ENCODE measurements at places on chromosomes 4 and X.
A peak's percentile ranks its signal among the peaks of the same experiment; 100 is the strongest.

- no peak for DNase-seq
Observed at GRCh38 chr4:113633467-113633866, 128.1 kb downstream of the CAMK2D start.

DNA sequence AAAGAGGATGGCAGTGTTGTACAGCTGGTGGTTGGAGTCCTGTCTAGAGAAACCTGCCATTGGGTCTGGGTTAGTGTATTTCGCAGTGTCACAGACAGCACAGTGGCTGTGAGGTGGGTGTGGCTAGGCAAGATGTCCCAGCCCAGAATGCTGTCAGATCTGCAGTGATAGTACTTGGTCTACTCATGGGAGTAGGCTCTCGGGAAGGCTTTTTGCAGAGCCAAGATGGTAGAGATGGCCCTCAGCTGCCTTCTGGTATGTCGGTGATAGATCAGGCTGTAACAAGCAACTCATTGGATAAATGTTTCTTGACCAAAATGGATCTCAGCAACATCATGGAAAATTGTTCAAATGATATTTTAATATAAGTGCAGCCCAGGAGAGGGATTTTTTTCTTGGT is 84.3 kb upstream of the WDR1 start:
- no peak for DNase-seq

DNA sequence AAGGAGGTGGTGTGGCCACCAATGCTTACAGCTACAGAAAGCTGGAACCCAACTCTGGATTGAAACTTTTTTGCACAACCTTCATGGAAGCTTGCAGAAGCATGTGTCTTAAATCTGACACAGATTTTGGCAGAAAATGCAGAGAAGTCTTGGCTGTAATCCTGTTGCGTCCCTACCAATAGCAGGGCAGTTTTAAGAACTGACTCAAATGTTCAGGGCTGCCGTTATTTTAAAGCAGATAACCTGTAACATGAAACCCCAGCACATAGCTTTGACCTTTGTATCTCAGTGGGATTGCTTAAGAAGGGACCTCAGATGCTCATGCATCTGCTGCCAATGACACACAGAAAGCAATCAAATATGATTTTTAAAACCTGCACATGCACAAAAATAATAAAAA is at the start of gene VEGFD:
TSS of gene VEGFD (minus strand) at position 110 of the 400 bp plus-strand sequence. CDS start 467 bp downstream, outside the sequence.
- DNase-seq = no peak

- no peak for DNase-seq
Observed at GRCh38 chr4:47213971-47214370, 182.6 kb downstream of the GABRB1 start.

DNA sequence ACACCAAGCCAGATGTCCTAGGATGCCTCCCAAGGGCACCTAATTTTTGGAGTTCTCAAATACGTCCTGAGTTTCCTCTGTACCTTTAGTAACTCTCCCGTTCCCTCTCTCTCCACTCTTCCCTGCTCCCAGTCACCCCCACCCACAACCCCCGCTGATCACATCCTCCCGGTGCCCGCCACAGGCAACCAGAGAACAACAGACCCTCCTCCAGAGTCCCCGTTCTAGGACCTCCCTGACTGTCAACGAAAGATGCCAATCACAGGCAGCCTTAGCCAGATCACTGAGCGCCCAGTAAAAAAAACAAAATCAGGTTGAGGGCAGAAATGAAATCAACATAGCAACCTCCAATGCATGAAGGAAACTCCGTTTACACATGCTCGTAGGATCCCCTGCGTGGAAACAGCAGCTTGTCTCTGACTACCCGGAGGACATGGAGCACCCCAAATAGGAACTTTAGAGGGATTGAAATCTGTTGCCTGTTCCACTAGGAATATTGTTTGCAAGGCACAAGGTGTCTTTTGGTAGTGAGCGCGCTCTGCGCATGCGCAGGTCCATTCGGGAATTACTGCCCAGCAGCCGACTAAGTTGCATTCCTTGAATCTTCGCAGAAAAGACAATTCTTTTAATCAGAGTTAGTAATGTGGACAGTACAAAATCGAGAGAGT is at the start of gene GABRB1:
TSS of gene GABRB1 (plus strand) at position 557 of the 668 bp plus-strand sequence.
- DNase-seq = no peak

DNA sequence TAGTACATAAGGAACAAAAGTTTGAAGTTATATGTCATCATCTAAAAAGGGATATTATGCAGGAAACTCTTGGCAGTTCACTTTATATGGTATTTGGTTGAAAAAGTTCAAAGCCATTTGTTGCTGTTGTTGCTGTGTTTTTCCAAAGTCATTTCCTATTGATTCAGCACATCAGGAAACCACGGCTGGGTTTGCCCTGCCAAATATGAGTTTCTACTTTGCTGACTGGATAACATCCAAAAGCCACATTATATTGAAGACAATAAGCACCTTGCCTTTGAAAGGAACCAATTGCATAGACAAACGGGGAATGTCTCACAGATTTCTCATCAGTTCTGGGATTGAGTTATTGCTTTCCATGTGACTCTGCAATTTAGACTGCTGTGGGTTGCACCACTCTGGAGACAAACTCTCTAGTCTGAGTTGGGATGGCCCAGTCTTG is 206.1 kb downstream of the SLC39A8 start:
- DNase-seq = no peak

GRCh38 chr4:70874268-70875156 is 27.7 kb upstream of the MOB1B start:
- DNase-seq = no peak

DNA sequence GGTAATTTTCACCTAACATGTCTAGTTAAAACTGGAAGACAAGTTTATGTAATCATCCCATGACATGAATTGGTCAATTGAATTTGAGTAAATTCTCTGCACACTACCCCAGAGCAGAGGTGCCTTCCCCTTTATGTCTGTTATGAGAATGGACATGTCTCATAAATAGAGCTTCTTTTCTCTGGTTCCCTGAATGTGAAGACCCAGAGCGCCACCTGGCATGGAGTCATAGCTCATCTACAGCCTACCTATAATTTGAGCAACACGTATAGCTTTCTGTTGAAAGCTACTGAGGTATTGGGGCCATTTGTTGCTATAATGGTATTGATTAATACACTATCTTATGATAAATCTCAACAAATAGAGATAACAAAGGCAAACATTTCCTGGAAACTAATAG is 626.5 kb upstream of the GALNTL6 start:
- DNase-seq = no peak

DNA sequence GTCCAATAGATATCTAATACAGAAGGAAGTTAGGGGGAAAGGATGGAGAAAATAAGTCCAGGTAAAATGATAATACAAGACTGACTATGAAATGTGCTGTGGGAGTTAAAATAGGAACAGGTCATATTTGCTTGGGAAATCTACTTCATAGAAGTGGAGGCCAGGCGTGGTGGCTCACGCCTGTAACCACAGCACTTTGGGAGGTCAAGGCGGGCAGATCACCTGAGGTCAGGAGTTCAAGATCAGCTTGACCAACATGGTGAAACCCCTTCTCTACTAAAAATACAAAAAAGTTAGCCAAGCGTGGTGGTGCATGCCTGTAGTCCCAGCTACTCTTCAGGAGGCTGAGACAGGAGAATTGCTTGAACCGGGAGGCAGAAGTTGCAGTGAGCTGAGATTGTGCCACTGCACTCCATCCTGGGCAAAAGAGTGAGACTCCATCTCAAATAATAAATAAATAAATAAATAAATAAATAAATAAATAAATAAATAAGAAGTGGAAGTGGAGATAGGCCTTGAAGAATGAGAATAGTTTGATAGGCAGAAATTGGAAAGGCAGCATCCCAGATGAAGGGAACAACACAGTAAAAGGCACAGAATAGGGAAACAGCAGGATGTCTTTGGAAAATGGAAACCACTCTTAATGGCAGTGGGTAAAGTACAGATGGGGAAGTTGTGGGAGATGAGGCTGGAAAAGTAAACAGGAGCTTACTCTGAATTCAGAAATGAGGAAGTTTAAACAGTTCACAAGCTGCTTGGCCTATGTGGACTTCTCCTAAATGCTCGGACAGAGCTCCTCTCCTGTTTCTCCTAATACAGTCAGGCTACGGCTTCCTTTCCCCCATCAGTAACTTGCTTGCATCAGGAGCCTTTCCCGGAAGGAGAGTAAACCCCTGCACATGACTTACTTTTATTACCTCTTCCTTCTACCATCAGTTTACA is 15.1 kb upstream of the GK start:
- DNase-seq = no peak

GRCh38 chrX:12949927-12950656 is 24.8 kb upstream of the TMSB4X start:
- peak; percentile 66 for DNase-seq

DNA sequence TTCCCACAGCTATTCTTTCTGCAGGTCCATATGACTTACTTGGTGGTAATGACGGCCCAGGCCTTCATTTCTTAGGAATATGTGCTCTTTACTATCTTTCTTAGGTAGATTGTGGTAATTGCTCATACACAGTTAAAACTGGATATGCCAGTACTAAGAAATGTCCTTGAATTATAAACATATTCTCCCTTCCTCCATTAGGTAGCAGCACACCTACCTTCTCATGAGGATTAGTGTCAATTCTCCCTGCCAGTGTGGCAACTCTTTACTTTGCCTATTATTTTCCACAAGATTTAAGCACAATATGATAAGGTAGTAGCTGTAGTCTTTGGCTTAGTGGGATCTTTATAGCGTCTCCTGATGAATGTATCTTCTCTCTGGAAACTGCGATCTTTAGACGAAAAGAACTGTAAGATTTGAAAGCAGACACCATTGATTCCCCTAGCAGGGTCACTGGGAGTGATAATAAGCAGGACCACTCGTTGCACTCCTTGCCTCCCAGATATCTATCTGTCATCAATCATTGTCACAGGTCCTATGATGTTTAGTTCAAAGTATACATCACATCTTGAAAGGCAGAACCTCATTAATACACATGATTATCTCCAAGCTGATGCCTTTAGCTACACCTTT is 1240.7 kb downstream of the C4orf33 start:
- no peak for DNase-seq

DNA sequence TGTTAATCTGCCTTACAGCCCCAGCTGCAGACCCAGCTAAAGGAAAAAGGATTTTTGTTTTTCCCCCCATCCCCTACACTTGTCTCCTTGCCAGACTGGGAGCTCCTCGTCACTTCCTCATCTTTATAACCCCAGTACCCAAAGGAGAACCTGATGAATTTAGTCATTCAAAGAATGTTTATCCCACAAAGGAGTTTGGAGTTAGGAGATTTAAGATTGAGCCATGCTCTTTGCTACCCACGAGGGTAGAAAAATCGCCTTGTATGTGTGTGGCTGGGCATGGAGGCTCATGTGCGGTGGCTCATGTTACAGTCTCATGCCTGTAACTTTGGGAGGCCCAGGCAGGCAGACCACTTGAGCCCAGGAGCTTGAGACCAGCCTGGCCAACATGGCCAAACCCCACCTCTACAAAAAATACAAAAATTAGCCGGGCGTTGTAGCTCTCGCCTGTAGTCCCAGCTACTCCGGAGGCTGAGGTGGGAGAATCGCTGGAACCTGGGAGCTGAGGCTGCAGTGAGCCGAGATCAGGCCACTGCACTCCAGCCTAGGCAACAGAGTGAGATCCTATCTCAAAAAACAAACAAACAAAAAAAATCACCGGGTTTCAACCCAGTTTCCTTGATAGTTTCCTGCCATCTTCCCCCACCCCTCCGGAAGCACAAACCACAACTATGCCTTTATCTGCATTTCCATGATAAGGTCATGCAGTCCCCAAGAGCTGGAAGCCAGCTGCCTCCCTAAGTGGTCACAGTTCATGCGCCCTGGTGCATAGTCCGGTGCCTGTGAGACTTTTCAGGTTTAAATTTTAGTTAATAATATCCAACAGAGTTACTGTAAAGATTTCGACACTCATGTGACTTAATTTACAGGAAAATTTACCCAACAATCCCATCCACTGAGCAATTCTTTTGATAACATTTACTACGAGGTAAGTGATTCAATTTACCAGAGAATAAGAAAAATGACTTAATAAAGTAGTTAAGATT is 1.5 kb downstream of the CFAP97 start:
- DNase-seq = no peak

- DNase-seq = peak; percentile 19
Observed at GRCh38 chrX:119398974-119399771, at the start of gene SLC25A43. SLC25A43 (plus strand) TSS chrX:119399336; CDS start chrX:119399404, 68 bp downstream.

- no peak for DNase-seq
Observed at GRCh38 chr4:47624031-47624441, 139.0 kb downstream of the ATP10D start.

DNA sequence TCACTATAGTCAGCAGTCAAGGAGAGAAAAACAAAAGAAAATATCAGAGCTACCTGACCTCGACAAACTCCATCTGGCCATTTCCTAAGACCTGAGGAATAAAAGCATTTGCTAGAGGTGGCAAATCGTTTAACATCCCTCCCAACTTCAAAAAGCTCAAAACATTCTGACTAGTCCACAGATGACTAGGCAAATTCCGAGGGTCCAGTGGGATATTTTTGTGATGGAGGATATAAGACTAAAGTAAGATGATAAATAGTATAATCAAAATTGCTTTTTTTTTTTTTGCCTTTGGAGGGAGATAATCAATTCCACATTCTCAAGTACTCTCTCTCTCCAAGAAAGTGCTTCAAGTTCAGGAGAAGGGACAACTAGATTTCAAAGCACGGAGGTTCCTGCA is 119.1 kb upstream of the ETNPPL start:
- no peak for DNase-seq

DNA sequence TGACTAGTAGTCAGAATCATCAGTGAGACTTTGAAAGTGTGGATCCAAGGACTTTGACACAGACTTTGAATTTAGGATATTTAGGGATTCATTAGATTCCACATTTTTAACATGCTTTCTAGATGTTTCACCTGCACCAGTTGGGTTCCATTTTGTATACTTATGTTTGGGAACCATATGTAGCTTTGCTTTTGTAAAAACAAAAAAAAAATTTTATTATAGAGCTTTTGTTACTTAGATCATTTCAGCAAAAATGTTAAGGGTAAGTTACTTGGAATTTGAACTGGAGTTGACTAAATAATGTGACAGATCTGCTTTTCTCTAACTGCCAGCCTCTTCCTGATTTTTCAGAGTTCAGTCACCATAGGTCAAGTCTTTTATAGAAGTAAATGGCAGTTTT is 14.6 kb downstream of the PDLIM5 start:
- DNase-seq = no peak

- DNase-seq = no peak
Observed at GRCh38 chrX:130728208-130728607, 174.8 kb downstream of the ENOX2 start.
